Calu3 (cell line): ENCODE measurements at places on chromosomes 11 and 22.
A peak's percentile ranks its signal among the peaks of the same experiment; 100 is the strongest.

DNA sequence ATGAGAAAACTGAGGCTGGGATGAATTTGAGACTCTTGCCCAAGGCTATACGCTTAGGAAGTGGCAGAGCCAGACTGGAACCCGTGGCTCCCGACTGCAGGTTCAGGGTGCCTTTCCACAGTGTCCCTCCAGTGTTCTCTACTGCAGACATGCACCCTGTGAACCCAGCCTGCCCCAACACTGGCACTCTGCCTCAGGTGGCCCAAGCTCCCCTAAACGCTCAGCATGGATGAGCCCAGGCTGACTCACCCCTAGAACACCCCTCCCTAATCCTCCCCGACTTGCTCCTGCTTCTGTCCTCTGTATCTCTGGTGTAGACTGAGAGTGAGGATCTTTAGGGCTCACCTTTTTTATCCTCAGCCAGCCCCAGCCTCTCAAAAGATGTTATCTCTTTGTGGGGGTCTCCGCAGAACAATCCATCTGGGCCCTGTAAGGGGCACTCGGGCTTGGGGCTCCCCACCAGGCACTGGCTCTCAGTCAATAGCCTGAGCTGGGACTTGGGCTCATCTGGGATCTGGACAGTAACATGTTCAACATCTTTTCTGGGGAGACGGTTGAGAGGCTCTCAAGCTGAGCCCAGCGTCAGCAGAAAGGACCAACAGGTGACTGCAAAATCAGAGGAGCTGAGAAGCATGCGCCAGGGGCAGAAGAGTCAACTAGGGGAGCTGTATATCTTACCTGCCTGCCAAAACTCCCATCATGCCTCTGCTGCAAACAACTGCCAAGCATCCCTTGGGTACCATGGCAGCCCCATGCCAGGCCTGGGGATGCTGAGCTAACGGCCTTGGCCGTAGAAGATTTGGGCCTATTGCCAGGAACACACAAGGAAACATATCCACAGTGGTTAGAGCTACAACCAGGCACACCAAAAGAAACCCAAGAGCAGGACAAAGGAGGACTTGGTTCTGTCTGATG is 176.2 kb downstream of the BUD13 start:
- no peak for DNase-seq

DNA sequence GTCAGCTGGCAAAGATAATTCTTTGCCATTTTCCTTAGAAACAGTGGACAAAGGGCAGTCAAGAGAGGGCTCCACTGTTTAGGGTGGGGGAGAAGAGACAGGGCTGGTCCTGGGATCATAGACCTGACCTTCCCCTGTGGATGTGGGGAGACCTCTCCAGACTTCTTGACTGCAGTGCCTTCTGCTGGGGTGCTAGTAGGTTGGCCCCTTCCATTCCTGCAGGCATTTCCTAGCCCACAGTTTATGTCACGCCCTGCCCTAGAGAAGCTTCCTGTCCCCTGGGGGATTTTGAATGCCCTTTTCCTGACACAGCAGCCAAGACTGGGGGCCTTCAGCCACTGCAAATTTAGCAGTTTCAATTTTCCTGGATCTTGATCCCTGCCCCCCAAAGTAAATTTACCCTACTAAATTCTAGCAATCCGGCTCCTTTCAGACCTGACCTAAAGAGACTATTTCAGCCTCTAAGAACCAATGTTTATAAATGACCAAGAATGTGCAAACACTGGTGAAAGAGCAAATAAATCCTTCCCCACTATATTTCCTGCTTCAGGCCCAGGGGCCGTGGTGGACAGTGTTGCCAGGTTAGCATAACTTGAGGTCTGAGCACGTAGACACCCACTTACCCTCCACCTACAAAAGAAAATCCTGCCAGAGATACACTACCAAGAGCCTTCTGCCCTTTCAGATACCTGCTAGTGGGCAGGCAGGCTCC is 58.4 kb downstream of the PPFIBP2 start:
- no peak for DNase-seq

DNA sequence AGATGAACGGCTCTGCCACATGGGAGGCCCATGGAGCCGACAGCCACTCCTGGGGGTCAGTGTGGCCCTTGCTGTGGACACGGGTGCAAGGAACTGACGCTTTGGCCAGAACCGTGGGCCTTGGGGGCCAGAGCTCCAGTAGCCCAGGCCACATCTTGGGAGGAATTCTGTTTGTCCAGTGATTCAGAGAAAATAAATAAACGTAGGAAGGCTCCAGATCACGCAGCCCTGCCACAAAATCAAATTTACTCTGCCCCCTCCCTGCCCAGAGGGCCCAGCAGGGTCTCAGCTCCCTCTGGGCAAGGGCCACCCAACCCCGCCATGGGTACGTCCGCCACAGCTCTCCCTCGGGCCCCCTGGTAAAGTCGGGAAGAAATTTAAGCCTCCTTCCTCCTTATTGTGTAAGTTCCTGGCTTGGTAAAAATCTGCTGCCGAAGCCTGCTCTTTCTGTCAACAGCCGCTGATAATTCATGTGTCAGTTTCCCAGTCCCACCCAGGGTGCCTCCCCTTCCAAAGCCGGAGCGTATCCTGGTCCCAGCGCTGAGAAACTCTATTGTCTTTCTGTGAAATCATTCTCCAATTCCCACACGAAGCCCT is 6.9 kb upstream of the MUC5AC start:
- peak; percentile 63 for DNase-seq

GRCh38 chr22:43474161-43475101 is 62.6 kb downstream of the MPPED1 start:
- DNase-seq: no peak

DNA sequence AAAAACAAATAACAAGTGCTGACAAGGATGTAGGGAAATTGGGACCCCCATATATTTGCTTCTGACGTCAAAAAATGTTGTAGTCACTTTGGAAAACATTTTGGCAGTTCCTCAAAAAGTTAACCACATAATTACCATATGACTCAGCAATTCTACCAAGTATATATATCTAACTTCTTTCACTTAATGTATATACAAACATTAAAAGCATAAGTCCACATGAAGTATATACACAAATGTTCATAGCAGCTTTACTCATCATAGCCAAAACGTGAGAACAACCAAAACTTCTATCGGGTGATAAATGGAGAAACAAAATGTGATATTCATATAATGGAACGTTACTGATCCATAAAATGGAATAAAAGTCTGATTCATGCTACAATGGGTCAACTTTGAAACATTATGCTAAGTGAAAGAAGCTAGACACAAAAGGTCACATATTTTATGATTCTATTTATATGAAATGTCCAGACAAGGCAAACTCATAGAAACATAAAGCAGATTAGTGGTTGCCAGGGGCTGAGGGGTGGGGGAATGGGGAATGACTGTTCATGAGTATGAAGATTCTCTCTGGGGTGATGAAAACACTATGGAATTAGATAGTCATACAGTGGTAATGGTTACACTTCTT is 48.7 kb upstream of the TEAD1 start:
- no peak for DNase-seq

DNA sequence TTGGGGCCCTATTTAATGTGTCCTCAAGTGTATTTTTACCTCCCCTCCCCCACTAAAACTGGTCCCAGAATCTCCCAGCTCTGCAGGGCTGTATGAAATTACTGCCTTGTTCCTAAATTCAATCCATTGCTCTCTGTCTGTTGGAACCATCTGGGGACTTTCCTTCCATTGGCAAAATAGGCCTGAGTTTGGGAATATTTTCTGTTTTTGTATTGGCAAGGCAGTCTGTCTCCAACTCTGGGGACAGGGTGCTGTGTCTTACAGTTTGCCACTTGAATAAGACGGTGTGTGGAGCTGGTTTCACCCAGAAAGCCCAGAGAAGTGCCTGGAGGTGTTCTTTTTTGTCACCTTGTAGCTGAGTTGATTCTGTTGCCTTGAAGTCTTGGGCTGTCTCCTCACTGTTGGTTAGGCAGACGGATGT is 1.3 kb downstream of the PACS1 start:
- DNase-seq: no peak

- DNase-seq: no peak
These were observed 284.6 kb downstream of the GUCY1A2 start for GRCh38 chr11:106733635-106734034.

- DNase-seq: peak; percentile 79
These were observed 11.1 kb downstream of the POLR3H start for GRCh38 chr22:41532908-41533825.

GRCh38 chr22:24138649-24139420 is 42.5 kb upstream of the SUSD2 start:
- DNase-seq: no peak

- DNase-seq: no peak
These were observed 87.8 kb upstream of the CLNS1A start for GRCh38 chr11:77725433-77725832.

GRCh38 chr22:39617342-39617741 is 46.8 kb downstream of the CACNA1I start:
- DNase-seq: no peak

DNA sequence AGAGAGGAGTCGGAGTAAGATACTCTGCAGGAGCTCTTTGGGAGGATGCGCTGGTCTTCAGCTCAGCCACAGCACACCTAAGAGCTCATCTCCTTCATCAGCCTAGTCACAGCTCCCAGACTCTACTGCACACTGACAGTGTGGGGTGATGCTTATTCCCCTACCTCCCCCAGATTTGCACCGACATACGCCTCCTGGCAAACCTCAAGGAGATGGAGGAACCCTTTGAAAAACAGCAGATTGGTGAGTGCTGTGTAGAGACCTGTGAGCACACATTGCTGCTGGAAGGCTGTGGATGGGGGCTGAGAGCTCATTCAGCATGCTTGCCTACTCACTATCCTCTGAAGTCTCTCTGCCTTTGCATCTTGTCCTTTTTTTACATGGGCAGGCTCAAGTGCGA is 9.3 kb upstream of the SGSM3 start:
- no peak for DNase-seq

DNA sequence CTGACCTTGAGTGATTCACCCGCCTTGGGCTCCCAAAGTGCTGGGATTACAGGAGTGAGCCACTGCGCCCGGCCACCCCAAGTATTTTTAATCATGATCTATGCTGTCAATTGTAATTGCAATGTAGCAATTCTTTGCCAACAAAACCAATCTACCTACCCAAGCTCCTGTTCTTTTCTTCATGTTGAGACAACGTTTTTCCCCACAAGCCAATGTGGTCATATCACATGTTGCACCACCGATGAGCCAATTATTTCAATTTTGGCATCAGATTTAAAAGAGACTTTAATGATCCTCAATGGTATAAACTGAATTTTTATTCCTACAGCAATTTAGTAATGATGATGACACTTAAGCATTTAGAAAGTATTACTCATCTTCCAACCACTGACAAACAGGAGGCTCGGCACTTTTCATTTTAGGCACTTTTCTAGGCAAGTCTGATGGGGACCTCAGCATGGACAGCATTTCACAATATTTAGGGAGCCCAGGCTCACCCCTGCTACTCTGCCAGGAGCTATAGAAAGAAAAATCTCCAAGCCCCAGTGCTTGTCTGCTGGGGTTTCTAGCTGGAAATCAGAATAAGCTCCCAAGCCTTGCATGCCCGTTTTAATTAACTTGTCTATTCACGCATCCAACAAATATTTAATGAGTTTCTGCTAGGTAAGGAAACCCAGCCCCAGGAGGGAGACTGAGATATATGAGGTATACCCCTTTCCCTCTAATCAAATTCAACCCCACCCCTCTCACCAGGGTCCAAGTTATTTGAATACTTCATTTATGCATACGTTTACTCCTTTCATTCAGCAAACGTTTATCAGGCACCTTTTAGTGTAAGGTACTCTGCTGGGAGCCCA is 291.4 kb downstream of the ST3GAL4 start:
- no peak for DNase-seq

GRCh38 chr11:72760539-72761405 is 8.6 kb upstream of the ARAP1 start:
- no peak for DNase-seq

- no peak for DNase-seq
These were observed 957.2 kb downstream of the BRD1 start for GRCh38 chr22:48870436-48870835.

DNA sequence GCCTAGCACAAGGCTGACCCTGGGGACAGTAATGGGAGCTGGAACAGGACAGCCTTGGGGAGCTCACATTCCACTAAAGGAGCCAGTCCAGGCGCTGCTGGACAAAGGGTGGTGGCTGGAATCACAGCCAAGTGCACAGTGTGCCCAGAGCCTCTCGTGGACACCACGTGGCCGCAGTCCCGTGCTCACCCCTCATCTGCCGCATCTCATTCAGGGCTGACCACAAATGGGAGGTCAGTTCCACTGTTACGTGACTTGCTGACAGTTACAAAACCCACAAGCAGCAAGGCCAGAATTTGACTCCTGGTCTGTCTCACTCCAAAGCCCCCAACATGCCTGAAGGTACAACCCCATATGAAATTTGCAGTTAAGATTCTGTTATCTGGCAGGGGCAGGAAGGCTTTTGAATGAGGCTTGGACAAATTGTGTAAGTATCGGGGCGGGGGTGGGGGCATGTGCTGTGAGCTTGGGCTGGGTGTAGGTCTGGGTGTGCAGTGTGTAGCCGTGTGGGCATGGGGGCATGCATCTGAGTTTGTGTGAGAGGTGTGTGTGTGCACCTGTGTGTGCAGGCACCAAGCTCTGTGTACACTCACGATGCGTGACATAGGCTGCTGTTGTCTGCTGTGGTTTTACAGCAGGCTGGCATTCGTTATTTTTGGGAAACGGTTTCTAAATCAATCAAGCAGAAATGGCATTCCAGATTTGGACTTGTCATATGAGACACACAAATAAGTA is 301.7 kb downstream of the BRD1 start:
- DNase-seq: no peak

DNA sequence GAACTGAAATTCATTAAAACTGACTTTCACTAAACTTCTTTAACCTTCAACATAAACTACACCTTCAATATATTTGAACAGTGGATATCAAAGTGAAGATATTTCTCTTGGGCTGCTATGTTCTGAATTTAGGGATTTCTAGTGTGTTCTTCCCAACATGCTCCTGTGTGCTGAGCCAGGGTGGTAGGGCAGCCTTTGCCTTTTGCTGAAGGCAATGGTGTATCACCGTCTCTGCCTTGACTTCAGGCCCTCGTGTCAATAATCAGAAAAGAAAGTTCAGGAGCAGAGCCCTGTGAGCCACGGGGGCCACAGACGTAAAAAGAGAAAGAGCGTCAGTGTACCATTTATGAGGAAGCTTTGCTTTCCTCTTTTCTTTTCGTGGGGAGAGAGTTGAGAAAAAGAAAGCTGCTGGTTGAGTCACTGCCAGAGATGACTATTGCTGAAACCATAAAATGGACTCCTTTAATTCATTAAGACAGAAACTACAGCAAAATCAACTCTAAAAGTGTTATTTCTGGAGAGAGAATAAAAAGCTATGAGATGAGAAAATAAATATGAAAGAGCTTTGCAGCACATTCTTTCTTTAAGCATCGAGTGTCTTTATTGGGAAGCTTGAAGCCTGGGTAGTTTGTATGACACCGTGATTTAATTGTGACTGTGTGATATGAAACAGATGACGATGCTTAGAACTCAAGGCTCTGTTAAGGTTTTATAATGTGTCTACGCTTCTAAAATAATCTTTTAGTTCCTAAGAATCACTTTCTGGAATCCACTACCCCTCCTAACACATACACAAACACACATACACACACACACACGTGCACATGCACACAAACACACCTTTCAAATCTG is 271.8 kb upstream of the MTNR1B start:
- no peak for DNase-seq

- no peak for DNase-seq
These were observed 247.3 kb downstream of the MN1 start for GRCh38 chr22:27554106-27554811.

GRCh38 chr11:94424011-94424410 is 22.8 kb upstream of the GPR83 start:
- no peak for DNase-seq
